Common myeloid progenitor, CD34-positive (primary cell): ENCODE measurements at places on chromosomes 7 and 10.

- DNase-seq = no peak
Measured at GRCh38 chr7:12540850-12541249, 29.7 kb upstream of the SCIN start.

- peak; percentile 17 for DNase-seq
Measured at GRCh38 chr7:104328296-104328969, at the start of gene LHFPL3. TSS of gene LHFPL3 (plus strand) at chr7:104328603.

GRCh38 chr10:52740913-52741675 is 31.5 kb downstream of the MBL2 start:
- DNase-seq = peak; percentile 68

DNA sequence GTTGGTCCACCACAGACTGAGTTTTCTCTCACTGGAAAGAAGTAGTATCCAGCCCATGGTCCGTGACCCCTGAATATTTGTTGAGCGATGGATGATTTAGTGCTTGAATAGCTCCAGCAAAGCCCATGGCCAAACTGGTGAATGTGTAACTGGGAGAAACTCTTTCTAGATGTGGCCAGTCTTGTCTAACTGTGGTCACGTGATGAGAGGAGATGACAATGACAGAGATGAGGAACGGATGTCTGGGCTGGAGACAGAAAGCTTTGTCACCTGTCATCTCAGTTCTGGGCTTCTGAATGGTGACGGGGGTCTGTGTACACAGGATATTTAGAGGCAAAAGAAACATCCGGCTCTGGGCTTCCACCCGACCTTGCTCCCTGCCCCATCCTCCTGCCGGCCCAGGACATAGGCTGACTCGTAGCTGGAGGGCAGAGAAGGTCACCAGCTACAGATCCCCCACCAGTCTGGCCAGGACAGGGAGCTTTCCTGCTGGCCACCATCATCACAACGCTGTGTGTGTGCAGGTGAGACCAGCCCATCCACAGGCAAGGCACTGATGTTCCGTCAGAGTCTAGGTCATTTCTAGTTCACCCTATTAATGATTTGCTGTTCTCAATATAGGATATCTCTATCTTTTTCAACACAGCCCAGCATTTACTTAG is 152.5 kb upstream of the TNS3 start:
- no peak for DNase-seq

DNA sequence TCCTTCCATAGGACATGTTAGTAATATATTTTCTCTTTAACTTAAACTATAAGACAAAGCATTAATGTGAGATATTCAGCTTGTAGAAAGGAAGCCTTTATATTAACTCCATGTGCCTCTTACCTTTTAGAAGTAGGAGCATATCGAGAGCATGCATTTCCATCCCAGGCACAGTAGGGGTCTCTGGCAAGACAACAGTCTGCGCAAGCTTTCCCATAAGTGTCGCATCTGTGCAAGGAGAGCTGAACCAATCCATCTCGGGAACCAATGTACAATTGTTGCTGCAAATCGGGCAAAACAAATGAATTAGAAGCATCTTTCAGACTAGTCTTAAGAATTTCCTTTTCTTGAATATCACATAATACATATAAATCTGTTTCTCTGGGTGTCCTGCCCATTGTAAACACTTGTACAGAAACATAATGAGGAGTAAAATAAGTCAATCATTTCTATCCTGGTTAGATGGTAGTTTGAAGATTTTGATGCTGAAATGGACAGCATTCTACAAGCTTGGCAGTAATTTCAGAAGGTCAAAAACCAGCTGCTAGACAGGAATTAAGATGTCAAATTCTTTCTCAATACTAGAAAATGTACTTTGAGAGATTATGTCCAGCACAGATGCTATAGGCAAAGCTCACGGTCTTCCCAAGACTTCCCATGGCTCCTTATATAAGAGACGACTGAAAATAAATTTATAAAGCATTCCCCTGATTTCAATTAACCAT is 171.8 kb downstream of the SEMA3D start:
- no peak for DNase-seq

GRCh38 chr7:25821225-25821624 is 330.8 kb upstream of the NFE2L3 start:
- no peak for DNase-seq

- no peak for DNase-seq
Measured at GRCh38 chr10:92849576-92850090, 1.3 kb downstream of the EXOC6 start.

GRCh38 chr10:96719850-96720421 is 378 bp downstream of the PIK3AP1 start:
- peak; percentile 80 for DNase-seq

DNA sequence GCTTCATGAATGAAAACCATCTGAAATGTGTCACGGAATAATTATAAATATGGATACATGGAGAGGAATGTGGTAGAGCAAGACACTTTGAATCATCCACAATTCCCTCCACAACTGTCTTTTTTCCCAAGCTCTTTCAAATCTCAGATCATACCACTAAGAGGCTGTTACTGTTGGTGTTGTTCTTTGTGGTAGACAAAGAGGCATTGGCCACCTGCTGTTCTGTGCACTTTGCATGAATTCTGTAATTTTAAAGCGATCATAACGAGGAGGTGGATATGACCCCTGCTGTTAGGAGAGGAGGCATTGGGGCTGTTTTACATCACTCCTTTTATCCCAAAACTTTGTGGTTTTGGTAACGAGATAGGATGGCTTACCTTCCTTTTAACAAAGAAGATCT is 141.2 kb upstream of the KLF6 start:
- no peak for DNase-seq
